ENCODE measurements at places on chromosomes 7 and 10. TPM values are rescaled to one million over a fixed set of nuclear protein-coding genes. Genes with fewer than 3 reads are reported as not detected.

The PDE1C gene
- total RNA-seq: 3.3 TPM

The RADIL gene
- 0.64 TPM for total RNA-seq

The ETV1 gene
- 8.4 TPM for total RNA-seq

The TMEM176A gene
- 202 TPM for total RNA-seq

The CTBP2 gene
- 61.5 TPM for total RNA-seq

The PNLIPRP1 gene
- not detected for total RNA-seq

The ACSM6 gene
- not detected for total RNA-seq

The GATA3 gene
- total RNA-seq: 0.96 TPM

The ATRNL1 gene
- 18.7 TPM for total RNA-seq

The C10orf62 gene
- total RNA-seq: 0.23 TPM

The CYP26A1 gene
- total RNA-seq: 0.80 TPM

The ARMC3 gene
- total RNA-seq: not detected

The DYDC2 gene
- total RNA-seq: 0.56 TPM

The ASIC3 gene
- 2.9 TPM for total RNA-seq

The PAX2 gene
- total RNA-seq: not detected

Data from hepatocyte (in vitro differentiated cells).